ENCODE measurements at places on chromosomes 12 and 14.

DNA sequence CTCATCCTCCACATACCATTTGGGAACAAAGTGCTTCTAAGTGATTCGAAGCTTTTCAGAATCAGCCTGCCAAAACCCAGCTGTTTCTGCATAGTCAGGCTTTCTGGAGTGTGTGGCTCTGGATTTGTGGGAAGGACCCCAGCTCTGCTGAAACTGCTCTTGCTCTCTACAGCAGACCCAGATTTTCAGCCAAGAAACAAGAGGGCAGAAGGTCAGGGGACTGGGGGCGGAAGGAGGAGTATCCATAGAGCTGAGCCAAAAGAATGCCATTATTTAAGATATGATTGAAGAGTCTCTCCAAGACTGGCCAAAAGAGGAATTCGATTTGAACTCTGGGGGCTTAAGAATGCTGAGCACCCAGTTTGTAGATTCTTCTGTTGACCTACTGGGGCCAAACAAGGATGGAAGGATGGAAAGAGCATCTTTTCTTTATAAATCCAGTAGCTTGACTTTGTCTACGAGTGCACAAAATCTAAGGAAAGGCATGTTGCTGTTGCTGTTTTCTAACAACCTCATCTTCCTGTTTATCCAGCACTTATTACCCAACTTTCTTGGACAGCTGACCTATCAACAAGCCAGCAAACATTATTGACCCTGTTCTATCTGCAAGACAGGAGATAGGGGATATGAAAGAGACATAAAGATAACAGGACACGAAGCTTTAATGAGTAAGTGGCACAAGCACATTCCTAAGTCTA lies 29.2 kb downstream of the FBLN5 start:
- no peak for DNase-seq

DNA sequence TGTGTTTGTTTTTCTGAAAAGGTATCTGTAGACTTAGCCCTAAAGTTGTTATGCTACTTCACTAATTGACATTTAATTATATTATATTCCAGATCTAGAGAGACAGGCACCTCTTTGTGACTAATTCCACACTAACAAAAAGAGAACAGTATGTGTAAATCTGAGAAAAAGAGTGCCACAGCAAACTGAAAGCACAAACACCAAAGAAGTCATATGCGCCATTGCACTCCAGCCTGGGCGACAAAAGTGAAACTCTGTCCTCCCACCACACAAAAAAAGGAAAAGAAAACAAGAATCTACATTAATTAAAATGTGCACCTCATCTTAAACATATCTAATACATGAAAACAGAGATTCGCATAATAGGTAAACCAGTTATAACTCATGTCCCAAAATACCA lies 4.4 kb upstream of the CSRNP2 start:
- no peak for DNase-seq

- no peak for DNase-seq
Measured at GRCh38 chr12:85836197-85837090, at the start of gene RASSF9. Gene RASSF9 (minus strand): TSS chr12:85836409. CDS start chr12:85836201, 208 bp downstream.

DNA sequence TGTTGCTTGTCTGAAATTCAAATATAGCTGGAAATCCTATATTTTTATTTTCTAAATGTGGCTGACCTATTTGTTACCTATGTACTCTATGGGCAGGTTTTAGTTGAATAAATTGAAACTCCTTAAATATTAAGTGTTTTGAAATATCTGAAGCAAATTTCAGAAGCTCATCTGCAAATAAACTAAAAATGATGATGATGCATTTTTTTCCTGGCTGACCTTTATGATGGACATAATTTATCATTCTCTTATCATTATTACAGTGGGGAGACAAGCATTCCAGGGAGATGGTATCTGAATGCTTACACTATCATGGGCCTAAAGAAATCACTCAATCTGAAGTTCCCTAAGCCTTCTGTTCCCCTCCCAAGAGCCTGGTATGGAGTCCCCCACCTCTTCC lies 1225.2 kb downstream of the AACS start:
- DNase-seq: no peak

DNA sequence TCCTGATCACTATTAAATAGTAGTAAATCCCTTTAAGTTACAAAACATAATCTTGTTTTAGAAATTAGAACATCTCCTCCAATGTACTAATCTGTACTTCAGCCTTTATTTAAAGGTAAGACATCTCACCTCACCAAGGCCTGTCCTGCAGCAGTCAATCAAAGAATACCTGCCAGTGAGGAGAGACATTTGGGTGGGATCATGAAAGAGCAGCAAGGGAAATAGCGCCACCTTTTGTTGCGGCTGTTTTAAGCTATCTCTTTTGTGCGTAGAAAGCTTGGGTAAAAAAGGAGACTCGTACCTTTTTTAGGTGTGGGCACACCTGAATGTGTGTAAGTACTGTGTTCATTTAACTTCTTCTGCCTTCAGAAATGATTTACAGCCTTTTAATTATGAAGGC lies 117.8 kb upstream of the TMTC1 start:
- no peak for DNase-seq

DNA sequence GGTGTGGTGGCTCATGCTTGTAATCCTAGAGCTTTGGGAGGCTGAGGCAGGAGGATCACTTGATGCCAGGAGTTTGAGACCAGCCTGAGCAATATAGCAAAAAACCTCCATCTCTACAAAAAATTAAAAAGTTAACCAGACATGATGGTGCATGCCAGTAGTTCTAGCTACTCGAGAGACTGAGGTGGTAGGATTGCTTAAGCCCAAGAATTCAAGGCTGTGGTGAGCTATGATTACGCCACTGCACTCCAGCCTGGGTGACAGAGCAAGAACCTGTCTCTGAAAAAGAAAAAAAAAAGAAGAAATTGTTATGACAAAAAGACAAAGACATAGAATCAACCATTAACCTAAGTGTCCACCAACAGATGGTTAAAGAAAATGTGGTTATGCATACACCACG lies 2.1 kb upstream of the ATP23 start:
- no peak for DNase-seq
